Stimulated activated CD4-positive, alpha-beta T cell treated with anti-CD3 and anti-CD28 coated beads, TNF-alpha, amount 100 ng/mL, for 1 hour (primary cell): ENCODE measurements at places on chromosomes 13 and 19.

- DNase-seq: no peak
These were observed 9.0 kb downstream of the SHISA2 start for GRCh38 chr13:26042785-26043184.

DNA sequence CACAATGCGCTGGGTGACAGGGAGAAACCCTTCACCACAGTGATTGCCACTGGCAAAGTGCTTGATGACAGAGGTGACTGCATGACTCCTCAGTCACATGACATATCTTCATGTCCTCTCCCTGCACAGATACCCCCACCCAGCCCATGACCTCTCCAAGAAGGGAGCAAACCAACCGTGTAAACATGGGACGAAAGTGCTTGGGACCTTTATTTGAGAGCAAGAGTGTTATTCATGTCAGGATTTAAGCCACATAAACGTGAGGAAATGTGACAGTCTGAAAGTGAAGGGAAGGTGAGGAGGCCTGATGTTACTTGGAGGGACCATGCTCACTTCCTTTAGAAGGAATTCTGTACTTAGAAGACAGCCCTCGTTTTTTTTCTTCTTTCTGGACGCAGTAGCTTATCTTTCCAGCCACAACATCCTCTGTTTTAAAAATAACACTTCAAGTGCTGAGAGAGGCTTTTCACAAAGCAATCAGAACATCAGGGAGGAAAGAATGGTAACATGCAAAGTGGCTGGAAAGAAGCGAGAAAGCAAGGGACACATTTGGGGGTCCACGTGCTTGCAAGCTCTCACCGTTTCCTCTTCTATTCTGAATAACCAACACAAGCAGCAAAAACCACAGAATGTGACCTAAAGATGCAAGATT lies 35.6 kb downstream of the EPS15L1 start:
- no peak for DNase-seq

DNA sequence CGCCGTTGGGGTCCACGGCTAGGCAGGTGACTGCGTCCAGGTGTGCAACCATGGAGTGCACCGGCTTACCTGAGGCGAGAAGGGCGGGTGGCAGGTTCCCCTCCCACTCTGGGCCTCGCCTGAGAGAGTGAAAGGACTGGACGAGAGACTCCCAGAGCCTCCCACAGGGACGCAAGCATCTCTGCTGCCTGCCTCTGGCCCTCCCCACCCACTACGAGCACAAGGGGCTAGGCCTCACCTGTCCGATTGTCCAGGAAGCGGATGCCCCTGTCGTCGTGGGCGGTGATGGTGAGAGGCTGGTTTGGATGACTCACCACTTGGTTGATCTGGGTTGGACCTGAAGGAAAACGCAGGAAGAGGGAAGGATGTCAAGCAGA lies 5.1 kb upstream of the PRKD2 start:
- no peak for DNase-seq

DNA sequence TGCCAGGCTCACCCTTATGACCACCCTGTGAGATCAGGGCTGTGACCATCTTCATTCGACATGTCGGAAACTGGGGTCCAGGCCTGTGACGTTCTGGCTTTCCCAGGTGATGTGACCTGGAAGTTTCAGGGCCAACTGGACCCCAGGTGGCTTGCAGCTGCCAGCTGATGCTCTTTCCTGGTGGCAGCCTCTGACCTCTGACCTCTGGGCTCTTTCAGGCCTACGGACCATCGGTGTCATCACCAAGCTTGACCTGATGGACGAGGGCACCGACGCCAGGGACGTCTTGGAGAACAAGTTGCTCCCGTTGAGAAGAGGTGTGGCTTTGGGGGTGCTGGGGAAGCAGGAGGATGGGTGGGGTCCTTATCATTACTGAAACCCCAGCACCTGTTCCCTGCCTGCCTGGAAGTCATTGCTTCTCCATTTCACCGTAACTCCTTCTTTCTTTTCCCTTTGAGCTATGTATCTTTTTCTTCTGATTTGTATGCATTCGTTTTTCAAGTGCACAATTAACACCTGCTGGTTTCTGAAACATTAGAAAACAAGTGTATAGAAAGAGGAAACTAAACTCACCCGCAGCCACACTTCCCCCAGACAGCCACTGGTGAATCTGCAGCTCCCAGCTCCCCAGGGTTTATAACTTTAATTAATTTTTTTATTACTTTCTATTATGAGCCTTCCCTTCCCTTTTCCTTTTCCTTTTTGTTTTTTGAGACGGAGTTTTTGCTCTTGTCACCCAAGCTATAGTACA lies 58.9 kb downstream of the TMED1 start:
- no peak for DNase-seq

DNA sequence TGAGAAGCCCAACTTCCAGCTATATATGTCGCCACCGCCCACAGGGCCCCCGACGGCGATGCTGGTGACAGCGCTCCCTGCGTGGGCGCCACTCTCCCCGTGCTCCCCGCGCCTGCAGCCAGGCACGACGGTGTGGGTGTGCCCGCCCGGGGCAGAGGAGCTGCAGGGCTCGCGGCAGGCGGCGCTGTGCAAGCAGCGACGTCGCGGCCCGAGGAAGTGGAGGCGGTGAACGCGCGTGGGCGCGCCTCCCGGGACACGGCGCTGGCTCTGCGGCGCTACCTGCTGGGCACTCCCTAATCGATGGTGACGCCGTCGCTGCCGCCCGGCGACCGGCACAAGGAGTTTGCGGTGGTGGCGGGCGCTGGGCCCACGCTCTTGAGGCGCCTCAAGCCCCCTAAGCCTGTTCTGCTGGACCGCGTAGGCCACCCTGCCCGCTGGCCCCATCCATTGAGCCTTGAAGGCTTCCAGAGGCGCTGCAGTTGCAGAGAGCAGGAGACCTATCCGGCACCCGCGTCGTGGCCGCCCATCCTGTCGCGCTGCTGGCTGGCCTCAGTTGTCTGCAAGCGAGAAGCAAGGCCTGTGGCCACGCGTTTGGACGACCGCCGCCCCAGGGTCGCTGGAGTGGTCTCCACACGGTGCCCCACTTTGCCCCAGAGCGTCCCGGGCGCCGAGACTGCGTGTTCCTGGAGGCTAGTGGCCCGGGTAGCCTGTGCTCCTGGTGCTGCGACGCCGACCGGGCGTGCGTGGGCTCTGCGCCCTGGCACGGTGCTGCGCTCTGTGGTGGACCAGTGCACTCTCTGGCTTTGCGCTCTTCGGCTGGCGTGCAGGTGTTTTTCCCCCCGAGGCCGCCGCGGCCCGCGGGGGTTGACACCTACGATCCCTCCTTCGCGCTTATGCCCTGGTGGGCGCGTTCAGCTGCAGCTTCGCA lies 23.1 kb downstream of the LRFN3 start:
- DNase-seq: peak; percentile 68

- DNase-seq: no peak
These were observed 129.5 kb downstream of the CYSLTR2 start for GRCh38 chr13:48783181-48783630.
